ENCODE measurements at places on chromosomes 6 and 20.
A peak's percentile ranks its signal among the peaks of the same experiment; 100 is the strongest.

- no peak for DNase-seq
Measured at GRCh38 chr20:22452442-22453011, 131.8 kb downstream of the FOXA2 start.

DNA sequence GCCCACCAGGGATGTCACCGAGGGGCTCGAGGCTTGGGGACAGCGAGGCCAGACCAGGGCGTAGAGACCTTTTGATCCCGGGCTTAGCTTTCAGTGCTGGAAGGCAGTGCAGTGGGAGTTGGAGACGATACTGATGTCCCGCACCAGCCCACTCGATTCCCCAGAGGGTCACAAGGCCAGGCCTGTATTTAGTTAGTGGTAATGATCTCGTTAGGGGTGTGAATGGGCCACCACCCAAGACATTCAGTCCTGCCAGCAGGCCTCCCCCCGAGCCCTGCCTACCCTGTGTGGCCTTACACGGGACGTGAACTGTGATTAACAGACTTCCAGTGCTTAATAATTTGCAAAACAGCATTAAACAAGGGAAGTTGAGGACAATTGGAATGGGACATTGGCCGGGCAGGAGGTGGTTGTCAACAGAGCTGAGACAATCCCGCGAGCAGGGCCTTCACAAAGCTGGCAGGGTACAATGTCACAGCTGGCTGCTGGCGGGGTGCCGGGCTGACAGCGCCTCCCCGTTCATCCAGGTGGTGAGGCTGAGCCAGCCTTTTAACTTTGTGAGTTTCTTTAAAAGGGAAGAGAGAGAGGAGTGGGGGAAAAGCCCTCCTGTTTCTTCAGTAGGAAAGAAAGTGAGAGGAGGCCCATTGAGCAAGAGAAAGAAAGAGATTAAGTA, 175.3 kb upstream of the RALGAPA2 start:
- no peak for DNase-seq

- no peak for DNase-seq
Measured at GRCh38 chr6:87661016-87661415, 41.0 kb downstream of the AKIRIN2 start.

DNA sequence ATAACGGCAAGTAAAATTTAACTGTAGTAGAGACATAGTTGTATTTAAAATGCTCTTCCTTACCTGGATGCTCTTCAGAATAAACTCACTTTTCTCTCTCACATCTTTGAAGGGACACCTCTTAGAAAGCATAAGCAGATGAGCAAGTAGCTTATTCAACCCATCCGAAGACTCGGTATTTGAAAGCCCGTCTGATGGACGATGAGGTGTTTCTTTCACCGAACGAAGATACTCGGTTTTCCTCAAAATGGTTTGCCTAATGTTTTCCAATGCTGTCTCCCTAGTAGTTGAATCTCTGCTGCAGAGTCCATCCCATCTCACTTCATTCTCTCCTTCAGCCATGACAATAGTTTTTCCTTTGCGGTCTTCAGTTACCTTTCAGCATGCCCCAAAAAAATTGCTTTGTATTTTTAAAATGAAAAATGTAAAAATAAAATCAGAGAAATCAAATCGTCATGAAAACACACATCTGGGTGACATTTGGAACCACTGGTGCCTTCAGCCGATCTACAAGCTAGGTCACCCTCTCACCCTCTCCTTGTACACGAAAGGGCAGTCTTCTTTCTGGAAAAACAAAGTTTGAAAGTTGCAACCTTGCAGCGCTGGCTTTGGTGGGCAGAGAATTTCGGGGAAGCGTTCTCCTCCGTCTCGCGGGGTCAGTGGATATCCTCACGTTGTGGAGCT, 772 bp downstream of the SESN1 start:
- peak; percentile 75 for DNase-seq

DNA sequence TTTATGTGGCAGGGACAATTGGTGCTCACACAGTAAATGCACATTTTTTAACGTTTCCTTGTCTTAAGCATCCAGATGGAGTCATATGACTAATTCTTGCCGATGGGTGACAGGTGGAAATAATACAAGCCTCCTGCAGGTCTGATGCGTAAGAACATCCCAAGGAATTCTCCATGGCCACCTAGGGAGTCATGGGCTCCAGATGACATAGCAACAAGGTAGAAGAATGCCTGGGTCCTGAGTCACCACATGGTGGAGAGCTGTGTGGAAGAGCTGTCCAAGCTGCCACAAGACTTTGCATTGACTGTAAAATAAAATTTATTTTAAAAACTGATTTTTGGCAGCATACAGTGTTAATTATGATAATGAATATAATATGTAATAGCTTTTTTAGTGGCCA, 77.0 kb upstream of the MAP3K7 start:
- DNase-seq: no peak

GRCh38 chr20:14344746-14345145, 7.3 kb upstream of the FLRT3 start:
- no peak for DNase-seq

- no peak for DNase-seq
Measured at GRCh38 chr6:30572148-30572547, 906 bp downstream of the ABCF1 start.

GRCh38 chr6:17907406-17908229, 79.8 kb downstream of the KIF13A start:
- DNase-seq: no peak

- DNase-seq: no peak
Measured at GRCh38 chr6:3417473-3417872, 39.4 kb downstream of the SLC22A23 start.

GRCh38 chr6:22827760-22828159, 258.4 kb downstream of the HDGFL1 start:
- peak; percentile 14 for DNase-seq

DNA sequence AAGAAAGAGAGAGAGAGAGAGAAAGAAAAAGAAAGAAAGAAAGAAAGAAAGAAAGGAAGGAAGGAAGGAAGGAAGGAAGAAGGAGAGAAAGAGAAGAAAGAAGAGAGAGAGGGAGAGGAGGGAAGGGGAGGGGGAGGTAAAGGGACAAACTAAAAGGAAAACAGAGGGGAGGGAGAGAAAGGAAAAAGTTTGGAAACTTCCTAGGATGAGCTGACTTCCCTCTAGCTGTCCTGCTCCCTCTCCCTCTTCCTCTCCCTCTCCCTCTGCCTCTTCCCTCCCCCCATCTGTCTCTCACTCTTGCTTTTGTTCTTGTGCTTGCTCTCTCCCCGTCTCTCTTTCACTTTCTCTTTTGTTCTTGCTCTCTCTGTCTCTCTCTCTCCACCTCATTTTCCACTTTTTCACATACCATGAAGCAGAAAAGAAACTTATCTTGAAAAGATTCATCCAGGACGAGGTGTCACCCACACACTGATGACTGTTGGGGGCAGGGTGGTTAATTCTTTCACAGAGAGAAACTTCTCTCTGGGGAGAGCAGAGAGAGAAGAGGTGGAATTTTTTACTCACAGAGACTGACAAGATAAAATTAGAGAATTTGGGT, 56.4 kb upstream of the DUSP22 start:
- no peak for DNase-seq

DNA sequence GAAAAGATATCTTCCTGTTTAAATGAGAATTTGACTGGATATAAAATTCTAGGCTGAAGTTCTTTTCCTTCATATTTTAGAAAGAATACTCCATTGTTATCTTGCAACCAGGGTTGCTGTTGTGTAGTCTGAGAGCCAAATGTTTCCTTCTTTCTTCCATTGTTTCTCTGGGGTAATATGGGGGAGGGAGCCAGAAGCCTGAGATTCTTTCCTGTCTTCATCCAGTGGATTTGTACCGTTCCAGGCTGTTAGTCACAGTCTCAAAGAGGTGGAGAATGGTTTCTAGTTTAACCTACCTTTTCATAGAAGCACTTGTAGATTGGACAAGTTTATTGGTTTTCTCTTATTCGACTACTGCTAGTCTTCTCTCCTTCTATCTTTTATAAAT, 6.1 kb upstream of the ULBP3 start:
- no peak for DNase-seq

DNA sequence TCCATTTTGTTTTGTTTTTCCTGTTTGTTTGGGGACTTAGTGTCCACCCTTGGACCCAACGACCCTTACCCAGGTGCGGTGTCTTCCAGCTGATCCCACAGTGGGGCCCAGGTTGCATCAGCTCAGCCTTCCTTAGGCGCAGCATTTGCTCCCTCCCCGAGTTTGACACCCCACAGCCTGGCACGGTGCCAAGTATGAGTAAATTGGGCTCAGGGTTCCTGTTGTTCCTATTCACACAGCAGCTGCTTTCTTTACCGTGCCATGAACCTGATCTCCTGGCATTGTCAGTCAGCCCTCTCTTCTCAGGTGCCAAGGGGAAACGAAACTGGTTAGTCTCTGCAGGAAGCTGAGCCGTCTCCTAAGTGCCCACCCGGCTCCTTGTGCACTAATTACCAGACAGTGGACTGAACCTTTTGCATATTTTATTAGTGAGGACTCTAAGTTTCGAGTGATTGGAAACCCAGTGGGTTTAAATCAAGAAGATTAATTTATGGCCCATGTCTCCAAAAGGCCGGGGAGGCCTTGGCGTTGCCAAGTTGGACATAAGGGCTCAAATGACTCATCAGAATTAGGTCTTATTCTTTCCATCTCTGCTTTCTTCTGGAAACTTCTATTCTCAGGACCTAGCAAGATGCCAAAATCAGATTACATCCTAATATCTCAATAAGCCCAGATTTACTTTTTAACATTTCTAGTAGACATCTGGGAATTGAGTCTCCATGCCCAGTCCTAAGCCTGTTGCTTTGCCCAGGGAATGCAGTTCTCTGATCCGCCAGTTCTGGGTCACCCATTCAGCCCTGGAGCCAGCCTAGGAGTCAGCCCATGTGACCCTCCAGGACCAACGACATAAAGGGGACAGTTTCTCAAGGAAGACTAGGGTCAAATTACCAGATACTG, 68.8 kb downstream of the TSHZ2 start:
- DNase-seq: no peak

DNA sequence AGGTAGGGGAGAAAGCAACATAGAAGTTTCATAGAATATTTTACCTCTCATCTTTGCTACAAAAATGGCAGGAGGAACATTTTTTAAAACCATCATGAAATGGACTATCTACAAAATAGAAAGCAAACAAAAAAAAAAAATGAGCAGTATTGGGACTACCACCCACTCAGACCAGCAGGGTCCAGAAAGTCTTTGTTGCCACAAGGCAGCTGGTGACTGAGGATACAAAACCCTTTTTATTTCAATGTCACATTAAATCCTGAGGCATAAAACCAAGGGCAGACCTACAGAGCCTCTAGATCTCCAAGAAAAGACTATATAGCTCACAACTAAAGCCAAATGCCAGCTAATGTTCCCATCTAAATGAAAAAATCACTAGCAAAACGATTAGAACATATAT, 282.2 kb downstream of the PTPRK start:
- no peak for DNase-seq

GRCh38 chr6:38187811-38188590, 368.5 kb downstream of the ZFAND3 start:
- DNase-seq: no peak

- no peak for DNase-seq
Measured at GRCh38 chr20:438571-439469, 23.5 kb downstream of the TBC1D20 start.

GRCh38 chr6:13873288-13874190, 51.2 kb upstream of the RNF182 start:
- peak; percentile 88 for DNase-seq

DNA sequence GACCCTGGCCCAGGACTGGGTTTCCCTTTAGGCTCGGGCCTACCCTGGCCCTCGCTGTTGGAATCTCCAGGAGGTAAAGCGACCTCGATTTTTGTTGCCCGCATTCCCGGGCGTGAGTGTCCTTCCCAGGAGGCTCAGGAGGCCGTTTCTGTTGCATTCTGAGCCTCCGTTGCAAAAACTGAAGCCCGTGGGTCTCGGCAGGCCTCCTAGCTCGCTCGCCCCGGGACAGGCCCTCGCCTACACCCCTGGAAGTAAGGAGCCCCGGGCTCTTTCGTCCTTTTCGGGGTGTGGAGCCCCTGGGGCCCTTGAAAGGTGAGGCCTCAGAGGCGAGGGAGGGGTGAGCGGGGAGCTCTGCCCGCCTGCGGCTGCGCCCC, 2.3 kb downstream of the NR2E1 start:
- no peak for DNase-seq

DNA sequence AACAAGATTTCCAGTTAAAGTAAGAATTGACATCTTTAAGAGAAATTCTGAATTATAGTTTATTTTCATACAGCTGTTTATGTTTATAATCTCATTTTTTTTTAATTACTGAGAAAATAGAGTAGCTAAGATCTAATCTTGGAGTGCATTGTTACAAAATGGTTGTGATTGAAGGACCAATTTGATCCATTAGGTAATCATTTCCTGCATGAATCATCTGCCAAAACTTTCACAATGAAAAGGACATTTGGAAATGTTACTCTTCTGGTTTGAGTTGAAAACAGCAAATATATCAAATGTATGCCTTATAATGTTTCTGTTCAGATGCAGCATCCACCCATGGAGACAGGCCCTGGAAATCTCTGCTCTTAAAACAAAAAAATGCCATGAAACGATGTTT, 19.0 kb downstream of the TUBB2A start:
- DNase-seq: no peak

GRCh38 chr6:18147160-18147559, 7.7 kb downstream of the TPMT start:
- no peak for DNase-seq

GRCh38 chr6:3887150-3887700, 38.1 kb downstream of the FAM50B start:
- no peak for DNase-seq
